Stimulated activated CD4-positive, alpha-beta T cell treated with anti-CD3 and anti-CD28 coated beads, TNF-alpha, amount 100 ng/mL, for 1 hour (primary cell): ENCODE measurements at places on chromosomes 1 and 21.

DNA sequence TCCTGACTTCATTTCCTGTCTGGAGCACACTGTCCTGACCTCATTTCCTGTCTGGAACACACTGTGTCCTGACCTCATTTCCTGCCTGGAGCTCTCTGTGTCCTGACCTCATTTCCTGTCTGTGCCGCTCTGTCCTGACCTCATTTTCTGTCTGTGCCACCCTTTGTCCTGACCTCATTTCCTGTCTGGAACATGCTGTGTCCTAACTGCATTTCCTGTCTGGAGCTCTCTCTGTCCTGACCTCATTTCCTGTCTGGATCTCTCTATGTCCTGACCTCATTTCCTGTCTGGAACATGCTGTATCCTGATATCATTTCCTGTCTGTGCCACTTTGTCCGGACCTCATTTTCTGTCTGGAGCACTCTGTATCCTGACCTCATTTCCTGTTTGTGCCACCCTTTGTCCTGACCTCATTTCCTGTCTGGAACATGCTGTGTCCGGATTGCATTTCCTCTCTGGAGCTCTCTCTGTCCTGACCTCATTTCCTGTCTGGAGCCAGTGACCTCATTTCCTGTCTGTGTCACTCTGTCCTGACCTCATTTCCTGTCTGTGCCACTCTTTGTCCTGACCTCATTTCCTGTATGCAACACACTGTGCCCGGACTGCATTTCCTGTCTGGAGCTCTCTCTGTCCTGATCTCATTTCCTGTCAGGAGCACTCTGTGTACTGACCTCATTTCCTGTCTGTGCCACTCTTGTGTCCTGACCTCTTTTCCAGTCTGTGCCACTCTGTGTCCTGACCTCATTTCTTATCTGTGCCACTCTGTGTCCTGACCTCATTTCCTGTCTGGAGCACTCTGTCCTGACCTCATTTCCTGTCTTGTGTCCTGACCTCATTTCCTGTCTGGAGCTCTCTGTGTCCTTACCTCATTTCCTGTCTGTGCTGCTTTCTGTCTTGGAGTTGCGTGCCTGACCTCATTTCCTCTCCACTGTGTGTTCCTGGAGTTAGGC, 27.6 kb downstream of the SKI start:
- peak; percentile 58 for DNase-seq

DNA sequence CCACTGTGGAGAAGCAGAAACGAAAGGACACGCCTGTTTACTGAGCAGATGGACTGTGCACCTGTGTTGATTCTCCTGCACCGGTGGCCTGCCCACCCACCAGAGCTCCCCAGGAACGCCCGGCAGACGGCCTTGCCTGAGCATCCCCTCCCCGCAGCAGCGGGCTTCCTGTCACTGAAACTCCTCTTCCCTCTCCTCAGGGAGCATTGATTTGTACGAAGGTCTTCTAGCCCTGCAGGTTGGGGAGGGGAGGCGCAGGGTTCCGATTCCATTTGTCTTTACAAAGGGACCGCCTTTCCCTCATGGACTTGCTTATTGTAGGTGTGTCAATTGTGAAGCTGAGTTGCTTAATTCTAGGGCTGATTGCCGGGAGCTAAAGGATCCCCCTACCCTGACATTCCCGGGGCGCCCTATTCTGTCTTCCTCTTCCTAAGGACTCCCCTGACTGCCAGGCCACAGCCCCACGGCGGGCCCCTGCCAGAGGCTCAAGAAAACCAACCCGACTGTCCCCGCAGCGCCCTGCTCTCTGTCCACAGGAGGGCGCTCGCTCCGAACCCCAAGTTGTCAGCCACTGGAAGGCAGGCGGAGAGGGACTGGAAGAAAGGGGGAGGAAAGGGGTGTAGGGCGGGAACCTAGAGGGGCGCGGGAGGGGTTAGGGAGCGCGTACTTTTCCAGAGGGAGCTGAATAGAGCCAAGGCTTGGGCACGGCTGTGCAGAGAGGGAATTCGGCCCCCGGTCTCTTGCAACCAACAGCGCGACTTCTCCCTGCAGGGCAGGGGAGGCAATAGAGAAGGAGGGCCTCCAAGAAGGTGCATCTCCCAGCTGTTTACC, 2.8 kb downstream of the S100A6 start:
- peak; percentile 51 for DNase-seq

DNA sequence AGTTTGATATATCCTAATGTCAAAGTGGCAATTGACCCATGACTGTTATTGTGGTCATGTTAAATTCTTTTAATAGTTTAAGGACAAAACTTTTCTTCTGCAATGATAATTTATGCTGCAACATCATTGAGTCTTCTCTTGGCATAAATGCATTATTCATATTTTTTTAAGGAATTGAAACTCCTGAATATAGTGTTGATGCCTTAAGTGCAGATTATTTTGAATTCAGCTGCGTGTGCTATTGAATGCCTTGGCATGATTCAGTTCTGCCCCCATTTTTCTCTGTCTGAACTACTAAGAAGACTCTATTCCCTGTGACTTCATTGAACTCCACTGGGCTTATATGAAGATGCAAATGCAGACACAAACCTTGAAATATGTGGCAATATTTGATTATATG, 22.6 kb upstream of the NOS1AP start:
- no peak for DNase-seq

DNA sequence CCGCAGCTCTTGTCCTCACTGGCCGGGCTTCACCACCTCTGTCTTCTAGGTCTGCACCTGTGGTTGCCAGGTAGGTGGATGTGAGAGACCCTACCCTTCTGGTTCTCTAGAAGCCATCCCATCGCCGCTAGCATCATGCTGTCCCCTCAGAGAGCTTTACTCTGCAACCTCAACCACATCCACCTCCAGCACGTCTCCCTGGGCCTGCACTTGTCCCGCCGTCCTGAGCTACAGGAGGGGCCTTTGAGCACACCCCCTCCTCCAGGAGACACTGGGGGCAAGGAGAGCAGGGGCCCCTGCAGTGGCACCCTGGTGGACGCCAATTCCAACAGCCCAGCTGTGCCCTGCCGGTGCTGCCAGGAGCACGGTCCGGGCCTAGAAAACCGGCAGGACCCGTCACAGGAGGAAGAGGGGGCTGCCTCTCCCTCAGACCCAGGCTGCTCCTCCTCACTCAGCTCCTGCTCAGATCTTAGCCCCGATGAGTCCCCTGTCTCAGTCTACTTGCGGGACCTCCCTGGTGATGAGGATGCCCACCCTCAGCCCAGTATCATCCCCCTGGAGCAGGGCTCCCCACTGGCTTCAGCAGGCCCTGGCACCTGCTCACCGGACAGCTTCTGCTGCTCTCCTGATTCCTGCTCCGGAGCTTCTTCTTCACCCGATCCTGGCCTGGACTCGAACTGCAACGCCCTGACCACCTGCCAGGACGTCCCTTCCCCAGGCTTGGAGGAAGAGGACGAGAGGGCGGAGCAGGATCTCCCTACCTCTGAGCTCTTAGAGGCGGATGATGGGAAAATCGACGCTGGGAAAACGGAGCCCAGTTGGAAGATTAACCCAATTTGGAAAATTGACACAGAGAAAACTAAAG, 1.2 kb downstream of the RUSC1 start:
- DNase-seq, result no peak

GRCh38 chr1:54252371-54252936, 52.5 kb downstream of the MRPL37 start:
- no peak for DNase-seq

DNA sequence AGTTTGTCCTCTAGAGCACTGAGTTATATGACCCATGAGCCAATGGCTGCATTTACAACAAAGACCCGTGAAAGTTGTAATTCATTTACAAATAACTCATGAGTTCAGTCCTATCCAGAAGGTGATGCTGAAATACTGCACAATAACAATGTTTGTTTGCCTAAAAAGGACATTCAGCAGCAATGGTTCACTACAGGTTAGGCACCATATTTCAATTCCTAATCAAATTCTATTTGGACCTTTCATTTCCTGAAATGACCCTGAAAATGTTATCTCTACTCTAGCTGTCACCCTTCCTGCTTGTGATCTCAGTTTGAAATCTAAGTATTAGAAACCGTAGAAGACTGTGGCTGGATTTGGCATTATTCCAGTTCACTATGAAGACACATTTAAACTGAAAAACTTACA, 191.2 kb upstream of the SAMSN1 start:
- no peak for DNase-seq

DNA sequence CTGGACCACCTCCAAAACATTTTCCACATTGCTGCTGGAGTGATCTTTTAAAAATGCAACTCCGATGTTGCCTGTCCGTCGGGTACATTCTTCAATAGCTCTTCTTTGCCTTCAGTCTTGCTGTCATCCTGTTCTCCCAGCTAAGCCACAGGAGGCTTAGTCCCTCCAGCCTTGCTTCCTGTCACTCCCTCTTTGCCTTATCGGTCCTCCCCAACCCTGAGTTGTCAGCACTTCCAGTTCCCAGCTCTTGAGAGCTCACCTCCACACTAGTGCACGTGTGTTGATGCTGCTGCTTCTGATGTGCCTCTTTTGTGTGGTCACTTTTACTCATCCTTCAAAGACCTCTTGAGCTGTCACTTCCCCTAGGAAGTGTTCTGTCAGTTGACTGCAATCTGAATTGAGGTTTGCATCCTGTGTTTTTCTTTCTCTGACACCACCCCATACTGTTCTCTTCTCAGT, 15.3 kb downstream of the UCK2 start:
- DNase-seq, result no peak

GRCh38 chr1:93323185-93323820, 22.4 kb upstream of the DR1 start:
- DNase-seq, result no peak

DNA sequence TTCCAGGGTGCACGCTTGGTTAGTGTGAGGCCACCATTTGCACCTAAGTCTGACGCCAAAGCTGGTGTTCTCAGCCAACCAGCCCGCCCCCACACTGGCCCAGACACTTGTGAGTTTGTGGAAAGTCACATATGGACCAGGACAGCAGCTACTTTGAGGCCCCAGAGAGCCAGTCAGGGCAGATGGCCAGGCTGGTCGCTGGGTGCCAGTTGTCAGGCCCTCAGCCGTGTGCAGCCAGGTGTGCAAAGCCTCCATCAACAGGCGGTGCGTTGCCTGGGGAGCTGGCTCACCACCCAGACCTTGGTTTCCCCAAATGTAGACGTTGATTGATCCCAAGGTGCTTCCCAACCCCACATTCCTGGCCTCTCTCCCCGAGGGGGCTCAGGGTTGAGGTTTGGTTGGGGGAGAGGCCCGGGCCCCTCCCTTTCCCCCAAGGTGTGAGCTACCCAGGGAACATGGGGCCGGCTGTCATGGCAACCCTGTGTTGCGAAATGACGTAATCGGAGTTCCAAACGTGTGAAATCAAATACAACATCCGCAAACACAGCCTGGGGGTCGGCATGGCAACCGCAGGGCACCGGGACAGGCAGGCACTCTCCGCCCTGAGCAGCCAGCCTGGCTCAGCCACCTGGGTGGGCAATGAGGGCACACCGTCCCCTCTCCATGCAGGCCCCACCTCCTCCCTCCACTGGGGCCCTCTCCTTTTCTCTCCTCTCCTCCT, 42.2 kb upstream of the WNT4 start:
- no peak for DNase-seq

DNA sequence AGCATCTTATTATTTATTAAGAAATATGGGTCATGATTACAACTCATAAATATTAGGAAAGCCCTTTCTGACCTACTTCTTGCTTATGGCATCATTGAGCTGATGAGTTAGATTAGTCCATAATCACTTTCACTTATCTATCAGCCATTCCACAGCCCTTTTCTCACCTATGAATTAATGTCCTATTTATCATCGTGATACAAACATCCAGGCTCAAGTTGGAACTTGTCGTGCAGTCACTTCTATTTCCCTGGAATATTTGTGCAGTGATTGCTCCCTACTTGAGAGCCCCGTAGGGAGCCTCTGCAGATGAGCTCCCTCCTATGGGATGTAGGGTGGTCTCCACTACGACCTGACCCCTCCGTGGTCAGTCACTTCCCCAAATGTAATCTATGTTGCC, 8.1 kb upstream of the F3 start:
- no peak for DNase-seq

- no peak for DNase-seq
These were observed 1.1 kb downstream of the TOR3A start for GRCh38 chr1:179082999-179083335.

DNA sequence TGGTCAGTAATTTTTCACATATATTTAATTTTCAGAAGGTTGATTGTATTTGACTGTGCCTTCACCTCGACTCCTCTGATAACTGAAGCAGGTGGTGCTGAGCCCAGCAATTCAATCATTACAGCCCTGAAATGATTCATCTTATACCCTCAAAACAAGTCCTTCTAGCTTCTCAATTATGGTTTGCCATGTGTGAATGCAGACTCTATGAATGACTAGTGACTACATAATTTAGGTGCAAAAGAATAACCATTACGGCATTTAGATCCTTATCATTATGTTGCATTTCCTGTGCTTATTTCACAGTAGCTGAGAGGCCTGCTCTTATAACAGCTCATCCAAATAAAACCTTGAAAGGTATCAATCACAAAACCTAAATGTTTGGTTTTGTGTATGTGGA, 54.0 kb upstream of the COL11A1 start:
- DNase-seq, result no peak

GRCh38 chr1:154095456-154096060, 59.3 kb downstream of the NUP210L start:
- no peak for DNase-seq

DNA sequence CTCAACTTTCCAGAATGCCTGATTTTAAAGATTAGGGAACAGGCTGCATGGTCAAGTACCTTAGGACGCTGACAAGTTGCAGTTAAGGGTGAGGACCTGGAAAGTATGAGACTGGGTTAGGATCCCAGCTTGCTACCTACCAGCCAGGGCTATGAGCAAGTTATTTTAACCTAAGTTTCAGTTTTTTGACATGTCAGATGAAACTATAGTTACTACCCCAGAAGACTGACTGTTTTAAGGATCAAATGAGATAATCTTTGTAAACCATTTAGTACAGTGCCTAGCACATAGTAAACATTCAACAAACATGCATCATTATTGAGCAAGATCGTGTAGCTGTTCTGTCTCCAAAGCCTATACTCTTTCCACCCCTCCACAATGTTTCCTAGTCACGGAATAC, 14.4 kb downstream of the THEMIS2 start:
- no peak for DNase-seq

DNA sequence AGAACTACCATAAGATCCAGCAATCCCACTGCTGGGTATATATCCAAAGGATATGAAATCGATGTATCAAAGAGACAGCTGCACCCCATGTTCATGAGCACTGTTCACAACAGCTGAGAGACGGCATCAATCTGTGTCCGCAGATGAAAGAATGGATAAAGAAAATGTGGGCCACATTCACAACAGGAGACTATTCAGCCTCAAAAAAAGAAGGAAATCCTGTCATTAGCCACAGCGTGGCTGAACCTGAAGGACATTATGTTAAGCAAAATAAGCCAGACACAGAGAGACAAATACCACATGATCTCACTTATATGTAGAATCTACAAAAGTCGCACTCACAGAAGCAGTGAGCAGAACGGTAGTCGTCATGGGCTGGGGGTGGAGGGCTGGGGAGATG, 99.2 kb upstream of the IFFO2 start:
- no peak for DNase-seq
